Hepatic stellate cell (primary cell): ENCODE measurements at places on chromosomes 6 and 20.
A peak's percentile ranks its signal among the peaks of the same experiment; 100 is the strongest.

GRCh38 chr6:117706504-117706903, 31.2 kb downstream of the NUS1 start:
- DNase-seq = no peak

DNA sequence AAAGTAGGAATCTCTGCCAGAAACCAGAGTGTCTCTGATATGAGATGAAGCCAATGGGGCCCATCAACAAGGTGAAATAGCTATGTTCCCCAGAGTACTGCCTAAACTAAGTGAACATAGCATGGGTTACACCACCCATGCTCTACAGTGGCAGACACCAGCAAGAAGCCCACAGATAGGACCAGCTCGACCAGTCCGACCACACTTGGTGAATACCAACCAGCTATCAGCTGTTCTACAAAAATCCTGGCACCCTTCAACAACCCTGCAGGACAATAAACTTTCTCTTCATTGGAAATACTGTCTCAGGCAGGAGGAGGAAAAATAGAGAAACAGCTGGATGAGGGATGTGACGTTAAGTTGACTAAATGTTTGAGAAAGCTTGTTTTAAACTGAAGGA, 311.4 kb downstream of the EPM2A start:
- no peak for DNase-seq

- DNase-seq = no peak
These were observed 108.4 kb downstream of the GMPR start for GRCh38 chr6:16346831-16347230.

- no peak for DNase-seq
These were observed 32.2 kb downstream of the AHI1 start for GRCh38 chr6:135465307-135465706.

- DNase-seq = no peak
These were observed 116.1 kb upstream of the TRAF3IP2 start for GRCh38 chr6:111721753-111722154.

DNA sequence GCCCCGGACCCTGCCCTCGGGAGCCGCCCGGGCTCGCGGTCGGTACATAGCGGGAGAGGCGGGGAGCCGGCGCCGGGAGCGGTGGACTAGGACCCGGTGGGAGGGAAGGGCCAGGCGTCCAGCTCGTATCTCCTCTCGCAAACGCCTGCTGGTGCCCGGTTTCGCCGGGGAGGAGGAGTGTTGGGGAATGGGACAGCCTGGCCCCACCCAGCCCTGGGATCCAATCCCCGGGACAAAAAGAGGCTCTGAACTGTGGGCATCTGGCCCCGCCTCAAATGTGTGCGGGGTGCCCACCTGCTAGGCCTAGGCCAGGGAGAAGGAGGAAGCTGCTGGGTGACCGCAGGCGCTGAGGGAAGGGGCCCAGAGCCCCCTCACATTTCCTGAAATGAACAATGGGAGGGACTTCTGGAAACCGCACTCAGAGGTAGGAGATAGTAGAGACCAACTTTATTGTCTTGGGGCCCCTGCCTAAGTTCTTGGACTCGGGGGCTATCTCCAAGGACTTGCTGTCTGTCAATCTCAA, at the start of gene KCNK17:
Gene KCNK17 (minus strand): TSS at position 147 of the 523 bp plus-strand sequence. CDS start 99 bp downstream, at position 48.
- DNase-seq = no peak

DNA sequence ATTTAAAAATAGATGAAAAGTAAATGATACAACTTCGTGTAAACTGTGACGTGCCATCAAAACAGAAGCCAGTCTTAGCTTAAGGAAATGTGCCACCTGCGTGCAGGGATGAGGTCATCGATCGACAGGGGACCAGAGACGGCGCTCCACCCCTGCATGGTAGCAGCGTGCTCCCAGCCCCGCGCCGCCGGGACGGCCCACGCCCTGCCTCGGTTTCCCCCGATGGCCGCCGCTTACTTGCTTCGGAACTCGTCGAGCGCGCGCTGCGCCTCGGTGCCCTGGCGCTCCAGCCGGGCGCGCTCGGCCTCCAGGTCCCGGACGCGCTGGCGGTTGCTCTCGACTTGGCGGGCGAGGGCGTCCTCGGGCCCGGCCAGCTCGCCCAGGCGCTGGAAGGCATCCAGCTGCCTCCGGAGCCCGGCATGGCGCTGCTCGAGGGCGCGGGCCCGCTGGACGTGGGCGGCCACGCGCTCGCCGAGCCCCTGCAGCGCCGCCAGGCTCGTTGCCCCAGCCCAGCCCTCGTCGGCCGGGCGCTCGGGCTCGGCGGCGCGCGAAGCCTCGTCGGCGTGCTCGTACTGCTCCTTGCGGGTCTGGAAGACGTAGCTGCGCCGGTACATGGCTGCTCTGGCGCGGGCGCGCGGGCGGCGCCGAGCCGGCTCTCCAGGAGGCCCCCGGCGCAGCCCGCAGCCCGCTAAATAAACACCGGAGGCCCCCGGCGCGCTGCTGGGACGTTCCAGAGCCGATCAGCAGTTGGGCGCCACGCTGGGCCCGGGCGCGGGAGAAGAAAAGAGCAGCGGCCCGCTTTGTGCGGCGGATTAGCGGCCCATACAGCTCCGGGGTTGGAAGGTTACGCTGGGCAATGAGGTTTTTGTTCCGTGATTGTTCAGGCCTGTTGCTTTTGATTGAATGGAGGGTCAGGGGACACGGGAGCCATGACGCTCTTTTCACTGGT, at the start of gene BFSP1:
Gene BFSP1 (minus strand): TSS at position 664 of the 949 bp plus-strand sequence. CDS start 50 bp downstream, at position 614.
- DNase-seq = peak; percentile 53

- DNase-seq = no peak
These were observed 67.4 kb upstream of the C20orf144 start for GRCh38 chr20:33594743-33595142.

- no peak for DNase-seq
These were observed 35.2 kb upstream of the MRGBP start for GRCh38 chr20:62760856-62761758.

DNA sequence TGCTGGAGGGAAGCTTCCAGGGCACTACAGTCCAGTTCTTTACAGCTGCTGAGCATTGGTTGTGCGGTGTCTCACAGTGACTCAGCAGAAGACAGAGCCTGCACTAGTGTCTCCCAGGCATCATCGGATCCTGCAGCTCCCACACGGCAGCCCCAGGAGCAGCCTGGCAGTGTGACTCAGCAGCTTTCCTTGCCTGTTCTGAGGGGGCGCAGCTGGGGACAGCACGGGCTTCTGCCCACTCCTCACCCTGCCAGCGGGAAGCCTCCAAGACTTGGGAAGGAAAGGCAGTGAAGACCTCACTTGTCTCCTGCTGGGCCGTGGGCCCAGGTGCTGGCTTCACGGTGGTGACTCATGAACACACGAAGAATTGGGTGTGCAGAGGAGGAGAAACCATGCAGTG, 165.4 kb downstream of the SYNDIG1 start:
- DNase-seq = peak; percentile 91

DNA sequence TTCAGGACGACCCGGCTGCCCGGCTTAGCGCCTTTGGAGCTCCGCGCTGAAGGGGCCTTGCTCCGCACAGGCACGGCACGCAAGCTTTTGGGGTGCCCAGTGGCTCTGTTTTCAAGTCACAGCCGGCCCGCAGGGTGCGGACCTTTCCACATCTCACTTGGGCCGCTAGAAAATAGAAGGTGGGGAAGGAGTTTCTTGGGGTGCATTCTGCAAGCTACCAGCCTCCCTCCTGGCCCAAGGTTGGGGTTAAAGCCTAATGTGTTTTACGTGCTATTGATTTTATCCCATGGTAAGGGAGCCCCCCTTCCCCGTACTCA, 561 bp downstream of the KAT14 start:
- no peak for DNase-seq

GRCh38 chr20:38252292-38253288, 7.9 kb downstream of the KIAA1755 start:
- no peak for DNase-seq

DNA sequence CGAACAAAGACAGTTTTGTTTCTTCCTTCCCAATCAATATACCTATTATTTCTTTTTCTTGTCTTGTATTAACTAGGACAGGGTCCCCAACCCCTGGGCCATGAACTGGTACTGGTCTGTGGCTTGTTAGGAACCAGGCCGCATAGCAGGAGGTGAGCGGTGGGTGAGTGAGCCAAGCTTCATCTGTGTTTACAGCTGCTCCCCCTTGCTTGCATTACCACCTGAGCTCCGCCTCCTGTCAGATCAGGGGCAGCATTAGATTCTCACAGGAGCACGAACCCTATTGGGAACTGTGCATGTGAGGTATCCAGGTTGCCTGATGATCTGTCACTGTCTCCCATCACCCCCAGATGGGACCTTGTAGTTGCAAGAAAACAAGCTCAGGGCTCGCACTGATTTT, 151.9 kb downstream of the CDKAL1 start:
- DNase-seq = no peak
